NCI-H82 (cell line): ENCODE measurements at places on chromosomes 12 and 14.

DNA sequence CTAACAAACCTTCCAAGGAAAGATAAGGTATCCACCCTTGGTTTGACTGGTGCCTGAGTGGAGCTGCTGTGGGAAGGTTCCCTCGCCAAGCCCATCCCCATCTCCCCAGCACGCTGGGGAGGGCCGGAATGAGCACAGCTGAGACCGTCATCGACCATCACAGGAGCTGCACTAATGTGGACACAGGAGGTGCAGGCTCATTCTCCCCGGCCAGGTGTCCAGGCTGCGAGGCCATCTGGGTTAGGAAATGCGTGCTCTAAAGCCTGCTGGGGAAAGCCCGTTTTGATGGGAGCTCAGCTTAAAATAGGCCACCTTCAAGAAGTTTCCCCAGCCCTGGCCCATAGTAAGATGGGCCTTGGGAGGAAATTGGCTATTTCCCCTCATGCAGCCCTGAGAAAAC, 35.2 kb upstream of the FOXN3 start:
- DNase-seq = no peak

GRCh38 chr14:74140374-74140850, 55.7 kb downstream of the LIN52 start:
- DNase-seq = peak; percentile 98

DNA sequence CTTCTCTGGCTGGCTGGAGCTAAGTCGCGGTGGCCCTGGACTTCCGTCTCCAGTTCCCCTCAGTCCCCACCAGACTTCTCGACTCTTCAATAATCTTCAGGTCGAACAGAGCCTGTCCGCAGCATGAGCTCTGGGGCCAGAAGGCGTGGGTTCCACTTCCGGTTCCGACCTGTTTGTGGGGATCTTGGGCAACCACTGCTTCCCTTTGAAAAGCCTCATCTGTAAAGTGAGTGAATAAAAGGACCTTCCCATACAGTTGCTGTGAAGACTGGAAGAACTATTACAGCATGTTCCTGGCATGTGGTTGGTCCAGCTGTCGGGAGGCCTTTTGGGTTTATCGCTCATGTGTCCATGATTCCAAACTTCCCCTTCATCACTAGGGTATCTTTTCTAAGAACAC, 19.4 kb downstream of the ADGRD1 start:
- no peak for DNase-seq

GRCh38 chr12:6613776-6614512, 6.8 kb upstream of the CHD4 start:
- peak; percentile 100 for DNase-seq

DNA sequence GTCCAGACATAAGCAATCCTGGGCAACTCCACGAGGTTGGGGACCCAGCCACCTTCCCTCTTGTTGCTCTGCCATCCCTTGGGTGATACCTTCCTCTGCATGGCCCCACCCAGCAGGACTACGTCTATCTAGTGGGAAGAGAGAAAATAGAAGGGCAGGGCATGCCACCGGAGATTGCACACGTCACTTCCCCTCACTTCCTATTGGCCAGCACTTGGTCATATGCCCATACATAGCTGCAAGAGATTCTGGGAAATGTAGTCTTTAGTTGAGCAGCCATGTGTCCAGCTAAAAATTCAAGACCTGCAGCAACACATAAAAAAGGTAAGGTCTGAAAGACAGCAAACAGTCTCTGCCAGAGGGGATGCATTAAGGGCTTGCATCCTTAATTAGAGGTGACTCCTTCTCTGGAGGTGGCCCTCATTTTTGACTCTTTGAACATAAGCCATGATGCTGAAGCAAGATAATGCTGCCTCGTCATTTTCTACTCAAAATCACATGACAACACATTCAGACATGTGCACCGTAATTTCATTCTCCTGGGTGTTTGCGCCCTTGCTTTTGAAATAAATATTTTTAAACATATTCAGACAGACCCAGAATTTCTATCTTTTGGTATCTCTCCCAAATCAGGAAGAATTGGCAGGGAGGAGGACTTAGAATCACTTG, 91.8 kb upstream of the PWP1 start:
- peak; percentile 67 for DNase-seq

- DNase-seq = no peak
Observed at GRCh38 chr14:69876848-69877306, 2.3 kb upstream of the SMOC1 start.

DNA sequence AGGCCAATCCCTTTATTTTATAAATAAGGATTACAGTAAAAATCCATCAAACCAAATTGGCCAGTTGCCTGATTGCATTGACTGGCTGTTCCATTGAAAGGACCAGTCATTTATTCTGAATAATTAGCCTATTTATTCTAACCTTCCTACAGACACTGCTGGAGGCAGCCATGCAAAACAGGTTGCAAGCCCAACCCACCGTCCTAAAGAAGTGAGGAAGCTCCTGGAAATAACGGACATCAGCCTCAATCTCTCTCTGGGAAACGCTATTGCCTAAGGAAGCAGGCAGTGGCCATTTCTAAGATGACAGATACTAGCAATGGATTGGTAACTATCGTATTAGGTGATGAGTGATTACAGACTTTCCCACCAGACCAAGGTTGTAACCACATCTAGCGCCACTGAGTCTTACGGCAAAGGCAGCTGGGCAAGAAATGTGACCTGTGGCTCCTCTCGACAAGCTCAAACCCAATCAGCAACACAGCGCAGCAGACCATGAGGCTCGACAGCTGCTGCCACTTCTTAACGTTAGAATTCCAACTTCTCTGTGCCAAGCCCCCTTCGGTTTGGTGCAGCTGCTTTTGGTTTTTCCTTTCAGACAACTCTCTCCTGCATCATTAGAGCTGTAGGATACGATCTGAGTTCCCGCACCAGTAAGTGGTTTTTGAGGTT, 134.2 kb downstream of the KCNK10 start:
- DNase-seq = peak; percentile 83

- DNase-seq = no peak
Observed at GRCh38 chr12:113935459-113935858, 30.7 kb downstream of the RBM19 start.

- DNase-seq = peak; percentile 46
Observed at GRCh38 chr12:124904306-124905098, 9.9 kb downstream of the UBC start.

- DNase-seq = peak; percentile 71
Observed at GRCh38 chr12:107560165-107560898, 125.3 kb upstream of the PWP1 start.

DNA sequence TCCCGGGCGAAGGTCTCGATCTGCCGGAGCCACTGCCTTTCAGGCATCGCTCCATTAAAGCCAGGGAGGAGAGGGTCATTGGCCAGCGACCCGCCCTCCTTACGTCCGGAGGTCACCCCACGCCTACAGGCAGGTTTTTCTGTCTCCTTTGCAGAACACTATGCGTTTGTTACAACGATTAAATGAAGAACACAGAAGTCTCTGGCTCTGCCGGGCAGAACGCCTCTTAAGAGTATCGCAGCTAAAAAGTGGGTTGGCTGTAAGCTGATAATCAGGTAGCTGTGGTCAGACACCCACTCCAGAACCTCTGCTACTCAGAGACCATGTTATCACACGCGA, 15.0 kb downstream of the OTX2 start:
- peak; percentile 91 for DNase-seq

GRCh38 chr12:114013575-114014345, 47.6 kb upstream of the RBM19 start:
- peak; percentile 49 for DNase-seq

GRCh38 chr12:117032593-117033381, 66.4 kb downstream of the TESC start:
- DNase-seq = no peak

- no peak for DNase-seq
Observed at GRCh38 chr12:104534857-104535248, 78.1 kb downstream of the CHST11 start.

GRCh38 chr14:104171895-104172294, 33.5 kb downstream of the KIF26A start:
- no peak for DNase-seq

GRCh38 chr12:131757111-131757510, 46.2 kb downstream of the SFSWAP start:
- DNase-seq = no peak

GRCh38 chr12:65938807-65939206, 114.5 kb downstream of the HMGA2 start:
- no peak for DNase-seq

GRCh38 chr14:92040431-92041051, 682 bp upstream of the TRIP11 start:
- DNase-seq = peak; percentile 37

DNA sequence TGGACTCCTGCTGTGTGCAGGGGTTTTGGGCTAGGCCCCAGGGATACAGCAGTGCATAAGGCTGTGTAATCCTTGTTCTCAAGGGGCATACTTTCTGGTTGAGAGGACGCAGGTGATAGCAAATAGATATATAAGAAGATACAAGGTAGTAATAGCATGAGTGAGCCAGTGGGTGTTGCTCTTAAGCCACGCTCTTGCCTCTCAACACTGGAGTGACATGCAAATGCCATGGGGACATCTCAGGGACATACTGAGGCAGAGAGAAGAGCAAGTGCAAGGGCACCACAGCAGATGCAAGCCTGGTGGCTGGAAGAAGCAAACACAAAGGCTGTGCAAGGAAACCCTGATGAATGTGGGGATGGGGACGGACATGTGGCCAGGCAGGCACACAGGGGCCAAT, 223.3 kb downstream of the CHST11 start:
- peak; percentile 74 for DNase-seq

- DNase-seq = no peak
Observed at GRCh38 chr12:76308866-76309265, 39.3 kb downstream of the BBS10 start.

DNA sequence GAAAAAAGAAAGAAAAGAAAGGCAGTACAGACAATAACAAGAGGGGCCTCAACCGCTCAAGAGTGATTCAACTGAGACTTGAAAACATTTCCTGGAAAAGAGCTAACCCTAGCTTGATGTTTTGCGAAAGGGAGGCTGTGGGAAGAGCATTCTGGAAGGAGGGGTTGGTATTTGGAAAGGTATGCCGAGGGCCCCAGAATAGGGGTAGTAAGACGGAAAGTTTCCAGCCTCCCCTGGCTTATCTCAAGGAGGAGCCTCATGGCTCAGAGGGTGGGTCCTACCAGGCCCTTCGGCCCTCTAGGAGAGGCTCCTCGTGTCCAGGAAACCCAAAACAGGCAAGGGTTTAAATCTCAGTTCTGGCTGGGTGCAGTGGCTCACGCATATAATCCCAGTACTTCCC, 8.4 kb downstream of the RNU4-2 start:
- no peak for DNase-seq

DNA sequence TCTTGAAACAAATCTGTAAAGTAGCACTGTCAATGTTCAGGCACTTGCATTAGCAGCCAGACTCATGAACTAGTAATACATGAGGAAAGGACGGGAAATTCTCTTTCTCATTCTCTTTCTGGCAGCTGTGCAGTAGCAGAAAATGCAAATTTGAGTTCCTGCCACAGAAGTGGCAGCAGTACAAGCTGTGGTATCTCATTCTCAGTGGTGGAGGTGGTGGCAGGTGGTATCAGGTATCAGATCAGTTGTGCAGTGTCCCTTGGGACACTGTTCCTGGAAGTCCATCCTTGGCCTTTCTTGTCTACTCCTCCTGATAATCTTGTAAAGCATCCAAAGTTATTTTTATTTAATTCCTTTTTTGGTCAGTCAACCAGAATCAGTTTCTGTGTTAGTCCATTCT, 103.0 kb downstream of the C12orf42 start:
- DNase-seq = no peak

DNA sequence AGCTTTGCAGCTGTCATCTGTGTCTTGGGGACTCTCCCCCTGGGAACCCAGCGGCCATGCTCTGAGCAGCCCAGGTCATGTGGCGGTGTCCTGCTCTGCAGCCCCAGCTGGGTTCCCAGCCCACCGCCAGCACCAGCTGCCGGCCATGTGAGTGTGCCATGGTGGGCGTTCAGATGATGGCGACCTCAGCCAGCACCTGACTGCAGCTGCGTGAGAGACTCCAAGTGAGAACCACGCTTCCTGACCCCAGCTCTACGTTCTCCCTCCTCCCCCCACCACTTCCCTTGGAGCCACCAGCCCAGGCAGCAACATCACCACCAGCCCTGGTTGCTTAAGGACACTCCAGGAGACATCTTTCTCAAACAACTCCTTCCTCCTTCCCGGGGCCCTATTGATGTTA, 68.8 kb downstream of the SLC24A4 start:
- no peak for DNase-seq

DNA sequence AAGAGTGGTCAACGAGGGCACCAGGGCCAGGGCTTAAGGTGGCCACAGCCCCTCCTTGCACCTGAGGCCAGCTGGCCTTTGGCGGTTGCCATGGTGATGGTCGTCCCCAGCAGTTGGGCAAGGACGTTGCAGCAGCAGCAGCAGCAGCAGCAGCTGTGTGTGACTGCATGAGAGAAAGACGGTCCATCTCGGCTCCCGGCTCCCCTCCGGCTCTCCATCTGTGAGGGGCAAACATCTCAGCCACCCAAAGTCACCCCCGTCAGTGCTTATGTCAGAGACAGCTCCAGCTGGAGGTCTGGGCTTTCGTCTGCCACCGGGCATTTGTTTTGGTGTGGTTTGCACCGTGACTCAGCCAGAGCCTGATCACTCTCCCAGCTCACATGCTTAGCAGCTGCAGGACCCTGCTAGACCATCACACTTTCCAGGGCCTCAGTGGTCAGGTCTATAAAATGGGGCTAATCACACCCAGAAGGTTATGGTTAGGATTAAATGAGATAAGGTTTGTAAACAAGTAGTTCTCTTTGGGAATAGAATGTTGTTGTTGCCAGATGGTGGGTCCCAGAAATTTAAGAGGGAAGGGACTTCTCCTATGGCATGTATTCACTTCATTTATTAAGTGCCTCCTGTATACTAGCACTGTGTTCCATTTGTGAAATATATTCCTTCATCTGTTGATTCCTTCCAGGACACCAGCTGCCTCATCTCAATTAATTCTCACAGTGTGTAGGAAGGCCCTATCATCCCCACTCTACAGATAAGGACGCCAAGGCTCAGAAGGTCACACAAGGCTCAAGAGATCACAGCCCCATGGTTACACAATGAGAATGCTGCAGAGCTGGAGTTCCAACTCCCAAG, 212.6 kb upstream of the LHX5 start:
- DNase-seq = peak; percentile 78

DNA sequence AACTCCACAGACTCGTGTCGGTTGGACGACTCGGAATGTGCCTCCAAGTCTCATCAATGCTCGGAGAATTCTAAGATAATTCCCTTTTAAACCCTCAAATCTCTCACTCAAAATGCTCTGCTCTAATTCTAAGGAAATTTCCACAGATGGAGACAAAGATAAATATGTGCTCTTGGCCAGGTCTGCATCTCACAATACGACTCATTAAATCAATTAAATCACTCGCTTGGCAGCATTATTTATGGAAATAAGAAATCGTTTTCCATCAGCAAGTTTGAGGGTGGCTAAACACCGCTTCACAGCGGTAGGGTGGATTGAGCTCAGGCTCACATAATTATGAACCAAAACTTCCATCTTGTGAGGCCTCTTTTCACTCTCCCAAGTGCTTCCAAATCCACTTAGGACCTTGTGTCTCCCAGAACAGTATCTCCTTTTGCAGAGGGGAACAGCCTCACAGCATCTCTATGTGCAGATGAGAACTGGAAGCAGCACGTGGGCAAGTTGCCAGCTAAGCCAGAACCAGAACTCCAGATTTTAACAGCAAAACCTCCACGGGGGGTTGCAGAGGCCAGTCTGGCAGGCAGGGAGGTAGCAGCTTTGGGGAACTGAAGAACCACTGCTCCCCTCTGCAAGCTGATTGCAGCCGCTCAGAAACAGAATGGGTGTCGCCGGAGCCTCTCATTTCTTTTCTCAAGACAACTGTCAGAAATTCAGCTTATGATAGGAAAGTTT, 43.8 kb downstream of the RIMBP2 start:
- no peak for DNase-seq

- DNase-seq = peak; percentile 51
Observed at GRCh38 chr14:33432407-33433023, 493.8 kb downstream of the NPAS3 start.
